ENCODE measurements at places on chromosomes 3 and 15. TPM values are rescaled to one million over a fixed set of nuclear protein-coding genes. Genes with fewer than 3 reads are reported as not detected.

The IMPG2 gene
- not detected for polyA plus RNA-seq

The RAB6B gene
- polyA plus RNA-seq: 0.28 TPM

The ARHGEF26 gene
- polyA plus RNA-seq: not detected

The ETFA gene
- polyA plus RNA-seq: 99.4 TPM

The ZNF80 gene
- 0.28 TPM for polyA plus RNA-seq

The UBAP1L gene
- not detected for polyA plus RNA-seq

The MUC4 gene
- polyA plus RNA-seq: not detected

The WNT7A gene
- 0.17 TPM for polyA plus RNA-seq

The AMT gene
- 3.1 TPM for polyA plus RNA-seq

The PDIA5 gene
- 6.9 TPM for polyA plus RNA-seq

The TUSC7 gene
- not detected for polyA plus RNA-seq

The CCR3 gene
- not detected for polyA plus RNA-seq

The TMEM108 gene
- not detected for polyA plus RNA-seq

The GOLGA8O gene
- polyA plus RNA-seq: not detected

The CHRNA7 gene
- not detected for polyA plus RNA-seq

The IREB2 gene
- 15.7 TPM for polyA plus RNA-seq

The ZNF717 gene
- polyA plus RNA-seq: 8.6 TPM

The HTR3E gene
- not detected for polyA plus RNA-seq

The CCR8 gene
- not detected for polyA plus RNA-seq

The CDHR4 gene
- not detected for polyA plus RNA-seq

The CNTN4 gene
- not detected for polyA plus RNA-seq

The ZNF620 gene
- polyA plus RNA-seq: 4.0 TPM

The SLC15A2 gene
- not detected for polyA plus RNA-seq

The CSPG5 gene
- not detected for polyA plus RNA-seq
